ENCODE measurements at places on chromosomes 12 and 14. TPM values are rescaled to one million over a fixed set of nuclear protein-coding genes. Genes with fewer than 3 reads are reported as not detected.

LMNTD1 gene
- polyA plus RNA-seq = not detected

MANSC4 gene
- 0.92 TPM for polyA plus RNA-seq

ANO2 gene
- polyA plus RNA-seq = 3.1 TPM

KRT85 gene
- polyA plus RNA-seq = not detected

- DNase-seq = no peak
Observed at GRCh38 chr12:57276935-57277563, 26.1 kb upstream of the STAC3 start.

DNA sequence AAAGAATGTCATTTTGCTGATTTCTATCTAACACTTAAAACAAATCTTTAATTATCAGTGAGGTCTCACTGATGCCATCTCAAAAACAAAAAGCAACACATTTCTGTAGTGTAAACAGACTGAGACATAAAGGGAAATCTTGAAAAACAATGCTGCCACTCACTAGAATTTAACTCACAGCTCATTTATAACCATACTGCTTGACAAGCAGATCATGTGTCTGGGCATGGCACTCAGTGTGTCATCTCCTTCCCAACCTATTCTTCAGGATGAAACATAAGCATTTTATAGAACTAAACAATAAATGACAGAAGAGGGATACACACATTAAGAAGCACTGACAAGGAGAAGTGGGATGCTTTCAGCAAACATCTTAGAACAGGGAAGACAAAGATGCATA lies 22.4 kb downstream of the ATF7 start:
- no peak for DNase-seq

- no peak for DNase-seq
Observed at GRCh38 chr12:96170328-96170727, 23.8 kb upstream of the ELK3 start.

DNA sequence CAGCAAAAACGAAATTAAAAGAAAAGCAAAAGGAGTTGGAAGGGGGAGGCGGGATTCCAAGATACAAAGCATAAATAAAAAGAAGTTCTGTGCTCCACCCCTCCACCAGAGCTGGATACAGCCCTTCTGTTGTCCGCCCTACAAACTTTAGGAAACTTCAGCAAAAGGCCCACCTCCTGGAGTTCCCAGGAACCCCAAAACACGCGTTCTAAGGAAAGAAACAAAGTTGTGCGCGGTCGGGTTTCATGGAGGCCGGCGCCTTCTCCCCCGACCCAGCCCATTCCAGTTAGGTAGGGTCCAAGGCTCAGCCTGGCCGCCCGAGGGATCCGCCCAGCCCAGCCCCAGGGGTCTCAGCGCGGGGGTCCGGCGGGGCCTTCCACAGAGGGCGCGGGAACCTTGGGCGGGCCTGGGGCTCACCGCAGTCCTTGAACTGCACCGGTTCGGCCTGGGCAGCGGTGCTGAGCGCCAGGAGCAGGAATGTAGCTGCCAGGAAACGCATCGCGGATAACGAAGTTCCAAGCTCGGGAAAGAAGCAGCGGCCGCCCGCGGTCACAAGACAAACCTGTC lies at the start of gene NPC2:
TSS of gene NPC2 (minus strand) at position 530 of the 567 bp plus-strand sequence. CDS start at position 499, 31 bp downstream.
- DNase-seq = peak; percentile 38

GRCh38 chr12:3253682-3254275 lies 176.6 kb downstream of the TSPAN9 start:
- DNase-seq = no peak

DNA sequence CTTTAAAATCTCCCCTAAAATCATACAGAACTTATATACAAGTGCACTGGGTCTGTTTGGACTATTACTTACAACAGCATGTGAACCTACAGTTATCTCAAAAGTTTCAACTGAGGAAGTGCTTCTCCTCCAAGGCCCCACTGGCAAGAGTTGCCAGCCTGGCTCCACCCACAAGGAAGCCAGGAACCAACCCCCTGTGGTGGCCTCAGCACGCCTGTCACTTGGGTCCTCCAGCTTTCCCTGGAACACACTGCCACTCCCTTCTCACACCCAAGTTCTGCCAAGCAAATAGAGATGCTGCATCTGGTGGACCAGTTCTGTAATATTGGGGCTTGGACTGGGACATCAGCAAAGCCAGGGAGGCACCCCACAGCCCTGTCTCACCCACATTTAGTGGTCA lies 115.4 kb downstream of the GCH1 start:
- DNase-seq = no peak

DNA sequence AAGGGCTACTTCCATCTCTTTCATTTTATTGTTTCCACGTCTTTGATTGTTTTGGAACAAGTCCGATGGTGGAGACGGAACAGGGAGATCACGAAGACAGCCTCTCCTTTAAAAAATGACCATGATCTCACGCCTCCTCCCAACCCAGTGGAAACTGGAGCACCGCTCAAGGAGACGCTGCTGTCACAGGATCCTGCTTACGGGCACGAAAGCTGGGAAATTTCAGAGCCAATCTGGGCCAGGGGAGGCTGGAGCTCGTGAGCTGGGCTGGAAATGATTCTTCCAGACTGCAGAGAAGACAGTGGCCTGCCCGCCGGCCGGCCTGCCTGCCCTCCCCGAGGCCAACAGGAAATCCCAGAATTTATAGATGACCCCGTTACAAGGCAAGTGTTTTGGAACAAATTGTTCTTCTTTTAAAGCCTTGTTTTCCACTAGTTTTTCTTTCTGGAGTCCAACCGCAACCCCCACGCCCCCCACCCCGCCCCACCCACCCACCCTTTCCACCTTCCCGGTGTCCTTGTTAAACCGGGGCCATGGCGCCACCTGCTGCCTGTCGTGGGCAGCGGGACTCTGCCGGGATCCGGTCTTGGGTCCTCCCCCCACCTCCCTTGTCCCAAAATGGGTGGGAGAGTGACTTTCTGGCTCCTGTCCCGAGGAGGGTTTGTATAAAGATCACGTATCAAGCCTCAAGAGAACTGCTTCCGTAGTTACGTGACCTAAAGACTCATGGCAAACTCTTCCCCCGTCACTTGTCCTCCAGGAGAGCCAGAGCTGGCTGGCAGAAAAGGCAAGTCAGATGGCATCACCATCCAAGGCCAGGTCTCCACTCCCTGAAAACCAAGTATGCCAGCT lies 40.3 kb downstream of the MAP1LC3B2 start:
- no peak for DNase-seq

GRCh38 chr12:8779862-8780261 lies 42.6 kb upstream of the A2ML1 start:
- DNase-seq = no peak

DNA sequence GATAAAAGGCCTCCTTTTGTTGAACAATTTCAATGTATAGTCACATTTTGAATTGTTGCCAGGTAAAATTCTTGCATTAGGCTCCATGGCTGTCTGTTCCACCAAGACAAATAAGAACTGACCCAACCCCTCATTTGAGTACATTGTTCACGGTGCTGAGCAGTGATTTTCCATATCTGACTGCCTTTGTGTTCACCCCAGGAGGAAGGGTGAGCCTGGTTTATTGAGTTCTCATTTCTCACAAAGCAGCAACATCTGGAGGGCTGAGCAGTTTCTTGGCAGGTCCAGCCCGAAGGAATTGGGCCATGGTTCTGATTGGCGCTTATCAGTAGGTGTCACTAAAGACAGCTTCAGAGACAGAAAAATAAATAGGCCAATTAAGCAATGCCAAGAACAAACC lies 149.1 kb downstream of the BMP4 start:
- DNase-seq = no peak

DNA sequence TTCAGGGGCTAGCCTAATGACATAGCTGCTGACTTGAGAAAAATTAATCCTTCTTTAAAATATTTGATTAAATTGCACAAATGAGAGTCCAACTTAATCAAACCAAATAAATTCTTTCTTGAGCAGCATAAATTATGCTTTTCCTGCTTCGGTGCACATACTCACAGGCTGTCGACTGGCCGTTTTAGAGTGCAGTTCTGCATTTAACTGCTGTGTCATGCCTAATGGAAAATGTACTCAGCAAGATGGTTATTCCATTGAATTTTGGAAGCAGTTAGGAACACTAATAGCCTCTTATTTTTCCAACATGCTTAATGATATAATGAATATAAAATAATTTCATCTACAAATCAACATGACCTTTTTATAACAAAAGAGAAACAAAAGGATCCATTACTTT lies 266.1 kb upstream of the LRIG3 start:
- DNase-seq = no peak

All from renal cortex interstitium (tissue), 15 donors.